Suppressor macrophage treated with lipopolysaccharide for 1 hour (primary cell): ENCODE measurements at places on chromosomes 7 and 10.

DNA sequence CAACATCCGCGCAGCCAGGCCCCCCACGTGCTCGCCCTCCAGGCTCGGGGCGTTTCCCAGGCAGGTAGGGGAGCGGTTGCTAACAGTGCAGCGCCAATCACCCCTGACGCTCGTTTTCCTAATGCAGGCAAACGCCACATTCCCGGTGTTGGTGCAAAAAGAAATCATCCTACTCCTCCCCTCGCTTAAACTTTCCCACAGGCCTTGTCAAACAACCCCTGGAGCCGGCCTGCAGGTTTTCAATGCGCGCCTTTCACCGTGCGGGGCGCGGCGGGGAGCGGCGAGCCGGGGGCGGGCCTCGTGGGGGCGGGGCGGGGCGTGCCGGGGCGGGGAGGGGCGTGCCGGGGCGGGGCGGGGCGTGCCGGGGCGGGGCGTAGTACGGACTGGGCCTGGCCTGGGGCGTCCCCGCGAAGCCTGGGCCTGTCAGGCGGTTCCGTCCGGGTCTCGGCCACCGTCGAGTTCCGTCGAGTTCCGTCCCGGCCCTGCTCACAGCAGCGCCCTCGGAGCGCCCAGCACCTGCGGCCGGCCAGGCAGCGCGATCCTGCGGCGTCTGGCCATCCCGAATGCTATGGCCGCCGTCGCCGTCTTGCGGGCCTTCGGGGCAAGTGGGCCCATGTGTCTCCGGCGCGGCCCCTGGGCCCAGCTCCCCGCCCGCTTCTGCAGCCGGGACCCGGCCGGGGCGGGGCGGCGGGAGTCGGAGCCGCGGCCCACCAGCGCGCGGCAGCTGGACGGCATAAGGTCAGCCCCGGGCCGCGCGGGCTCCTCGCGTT is at the start of gene ECHDC3:
TSS of gene ECHDC3 (plus strand) at position 374 of the 770 bp plus-strand sequence. CDS start at position 569, 195 bp downstream.
- DNase-seq = peak; percentile 76

GRCh38 chr7:77426521-77427051 is 10.4 kb upstream of the GSAP start:
- DNase-seq = peak; percentile 52

DNA sequence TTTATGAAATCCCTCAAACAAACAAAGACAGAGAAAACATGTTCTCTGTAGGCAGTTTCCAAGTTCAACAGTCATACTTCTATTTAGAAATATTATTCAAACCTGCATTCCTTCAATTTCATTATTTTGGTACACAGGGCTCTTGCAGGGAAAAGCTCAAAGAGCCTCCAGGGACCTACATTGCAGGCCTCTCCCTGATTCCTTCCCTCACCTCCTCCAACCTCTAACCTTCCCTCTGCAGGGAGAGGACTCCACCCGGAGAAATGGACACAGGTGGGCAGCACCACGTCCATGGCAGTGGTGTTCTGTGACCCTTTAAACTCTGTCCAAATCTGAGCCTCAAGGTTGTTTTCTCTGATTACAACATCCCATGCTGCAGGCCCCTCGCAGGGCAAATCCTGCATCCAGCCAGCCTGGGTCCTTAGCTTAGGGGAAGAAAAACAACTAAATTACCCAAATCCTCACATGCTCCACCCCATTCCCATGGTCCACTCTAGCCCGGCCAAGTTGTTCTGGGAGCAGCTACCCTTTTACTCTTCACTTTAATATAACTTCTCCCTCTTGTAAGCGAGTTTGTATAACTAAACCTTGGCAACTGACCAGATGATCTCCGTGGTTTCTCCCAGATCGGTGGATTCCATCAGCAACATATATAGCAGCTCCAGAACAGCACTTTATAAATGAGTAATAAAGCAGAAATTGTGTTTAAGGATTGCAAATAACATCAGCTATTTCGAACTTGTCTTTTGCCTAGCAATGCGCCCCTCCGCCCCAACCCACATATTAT is 129.8 kb downstream of the CUBN start:
- no peak for DNase-seq

GRCh38 chr10:124693801-124694416 is 50.3 kb downstream of the FAM53B start:
- DNase-seq = no peak

GRCh38 chr10:71269301-71270288 is 49.5 kb upstream of the SLC29A3 start:
- no peak for DNase-seq

DNA sequence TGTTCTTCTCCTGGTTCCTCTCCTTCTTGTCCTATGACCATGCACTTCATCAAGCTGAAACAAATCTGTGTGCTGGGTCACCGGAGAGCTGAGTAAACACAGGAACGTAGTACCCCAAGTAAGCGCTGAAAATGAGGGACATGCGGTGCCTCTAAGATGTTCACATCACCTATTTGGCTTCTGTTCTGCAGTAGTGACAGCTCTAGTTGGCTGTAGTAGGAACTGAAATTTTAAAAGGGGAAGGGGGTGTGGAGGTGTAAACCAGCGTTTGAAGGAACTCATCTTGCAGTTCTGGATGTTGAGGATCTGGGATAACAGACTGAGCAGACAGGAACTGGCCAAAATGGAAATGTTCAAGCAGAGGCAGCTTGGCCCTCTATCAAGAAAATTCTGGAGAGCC is 85.2 kb downstream of the WNT2 start:
- no peak for DNase-seq

GRCh38 chr7:88357781-88358525 is 51.3 kb upstream of the STEAP4 start:
- DNase-seq = peak; percentile 51
